Ureter (tissue), 1 donor: ENCODE measurements at places on chromosomes 6 and 20.

DNA sequence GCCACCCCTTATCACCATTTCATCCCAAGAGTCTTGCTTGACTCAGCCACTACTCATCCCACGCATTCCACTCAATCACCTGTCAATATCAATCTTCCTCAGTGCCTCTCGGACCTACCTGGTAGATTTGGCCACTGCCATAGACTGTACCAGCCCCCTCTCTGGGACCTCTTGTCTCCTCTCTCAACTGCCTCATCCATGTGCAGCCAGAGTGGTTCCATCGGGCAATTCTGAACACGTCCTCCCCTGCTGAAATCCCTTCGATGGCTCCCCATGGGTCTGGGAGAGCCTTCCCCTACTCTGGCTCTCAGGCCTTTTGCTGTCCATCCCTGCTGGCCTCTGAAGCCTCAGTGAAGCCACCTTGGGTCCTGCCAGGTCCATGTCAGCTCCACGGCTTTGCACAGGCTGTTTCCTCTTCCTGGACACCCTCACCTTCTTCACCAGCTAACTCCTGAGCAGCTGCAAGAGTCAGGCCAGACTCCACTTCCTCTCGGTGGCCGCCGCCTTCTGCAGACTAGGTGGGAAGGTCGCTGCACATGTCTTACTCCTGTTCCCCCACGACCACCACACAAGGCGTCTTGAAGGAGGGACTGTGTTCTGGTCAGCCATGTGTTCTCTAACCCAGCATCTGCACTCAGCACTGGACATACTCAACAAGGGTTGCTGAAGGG is 120.4 kb downstream of the TOX2 start:
- peak; percentile 20 for DNase-seq

GRCh38 chr6:125196613-125197012 is 43.0 kb downstream of the TPD52L1 start:
- no peak for DNase-seq

DNA sequence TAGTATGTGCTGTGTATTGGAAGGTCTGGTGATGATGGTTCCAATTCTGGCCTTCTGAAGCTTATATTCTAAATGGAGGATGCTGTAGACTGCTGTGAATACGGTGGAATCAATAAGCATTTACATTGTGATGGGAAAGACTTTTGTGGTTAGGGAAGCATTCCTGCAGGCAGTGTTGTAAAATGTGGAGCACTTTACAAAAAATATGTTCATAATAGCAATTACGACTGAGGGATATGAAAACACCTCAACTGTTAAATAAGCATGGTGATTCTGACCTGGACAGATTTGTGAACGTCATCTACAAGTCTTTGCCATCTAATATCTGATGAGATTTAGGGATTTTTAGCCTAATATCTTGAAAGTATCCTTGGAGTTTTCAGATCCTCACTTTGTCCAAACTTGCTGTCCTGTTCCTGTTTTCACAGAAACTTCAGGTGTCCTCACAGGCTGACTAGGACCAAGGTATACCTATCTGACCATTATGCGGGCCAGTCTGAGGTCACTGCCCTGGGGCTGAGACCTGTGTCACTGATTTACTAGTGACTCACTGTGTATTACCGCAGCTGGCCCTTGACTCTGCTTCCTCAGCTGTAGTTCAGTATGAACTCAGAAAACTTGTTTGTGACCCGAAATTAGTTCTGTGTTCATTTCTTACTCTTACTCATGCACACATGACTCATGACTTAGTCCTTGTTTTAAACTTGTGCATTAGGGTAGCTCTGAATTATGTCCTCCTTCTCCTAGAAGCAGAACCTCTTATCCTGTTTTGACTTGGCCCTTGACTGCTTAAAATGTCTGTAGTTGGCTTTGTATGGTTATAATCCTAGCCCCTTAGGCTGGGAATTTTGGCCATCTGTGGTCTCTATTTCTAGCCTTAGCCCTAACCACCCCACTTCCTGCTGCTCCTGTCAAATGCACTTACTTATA is 343.0 kb downstream of the CDKAL1 start:
- DNase-seq = peak; percentile 56

GRCh38 chr6:94953867-94954631 is 623.3 kb upstream of the MANEA start:
- DNase-seq = no peak

- no peak for DNase-seq
Observed at GRCh38 chr6:95117236-95117635, 460.1 kb upstream of the MANEA start.

DNA sequence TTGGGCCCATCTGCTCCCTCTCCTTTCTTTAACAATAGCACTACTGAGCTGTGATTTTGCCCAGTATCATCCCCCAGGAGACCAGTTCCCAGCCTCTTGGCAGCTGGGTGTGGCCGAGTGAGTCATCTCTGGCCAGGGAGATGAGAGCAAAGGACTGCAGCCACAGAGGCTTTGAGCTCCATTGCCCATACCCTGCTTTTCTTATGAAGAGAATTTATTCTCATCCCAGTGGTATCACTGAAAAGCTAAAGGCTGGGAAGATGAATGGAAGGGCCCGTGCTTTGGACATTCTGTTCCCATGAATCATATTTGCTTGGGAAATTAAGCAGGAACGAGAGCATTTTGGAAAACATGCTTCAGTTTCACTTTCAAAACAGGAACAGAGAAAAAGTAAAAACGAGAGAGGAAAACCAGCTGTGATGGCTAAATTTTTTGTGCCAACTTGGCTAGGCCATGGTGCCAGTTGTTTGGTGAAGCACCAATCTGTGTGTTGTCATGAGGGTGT is 14.9 kb downstream of the CST3 start:
- peak; percentile 72 for DNase-seq

DNA sequence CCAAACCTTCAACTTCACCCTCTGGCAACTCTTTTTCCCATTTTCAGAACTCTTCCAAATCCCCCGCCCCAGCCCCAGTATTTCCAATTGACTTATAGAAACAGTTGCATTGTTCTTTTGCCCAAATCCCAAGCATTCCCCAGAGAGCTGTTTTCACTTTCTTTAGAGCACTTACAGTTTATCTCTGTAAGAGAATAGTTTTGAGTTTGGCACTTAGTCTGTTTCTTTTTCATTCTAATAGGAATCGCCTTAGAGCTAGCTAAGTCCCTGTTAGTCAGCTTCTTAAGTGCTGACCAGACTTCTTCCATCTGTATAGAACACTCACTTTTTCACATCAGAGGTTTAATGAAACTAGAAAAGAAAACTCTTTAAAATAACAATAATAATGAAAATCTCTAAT is 374.2 kb upstream of the FLRT3 start:
- DNase-seq = no peak
